SK-N-SH (cell line): ENCODE measurements at places on chromosomes 11 and 22. TPM values are rescaled to one million over a fixed set of nuclear protein-coding genes. Genes with fewer than 3 reads are reported as not detected.

GLYAT gene
- not detected in 2 replicates for polyA plus RNA-seq

BIK gene
- polyA plus RNA-seq = 0.24 and 0.66 TPM in 2 replicates

SLC39A13 gene
- polyA plus RNA-seq = 65.5 and 70.7 TPM in 2 replicates

ALG8 gene
- polyA plus RNA-seq = 42.0 and 54.8 TPM in 2 replicates

PDE3B gene
- 0.26 and 0.50 TPM in 2 replicates for polyA plus RNA-seq

GDPD4 gene
- not detected in 2 replicates for polyA plus RNA-seq

PSMD13 gene
- 196 and 227 TPM in 2 replicates for polyA plus RNA-seq

CHADL gene
- polyA plus RNA-seq = 0.03 and 0.08 TPM in 2 replicates

DUSP8 gene
- polyA plus RNA-seq = 2.0 and 2.2 TPM in 2 replicates

MMP13 gene
- polyA plus RNA-seq = 0.12 and 0.15 TPM in 2 replicates

AMPD3 gene
- polyA plus RNA-seq = 1.7 and 2.1 TPM in 2 replicates
